ENCODE measurements at places on chromosomes 12 and 14.

DNA sequence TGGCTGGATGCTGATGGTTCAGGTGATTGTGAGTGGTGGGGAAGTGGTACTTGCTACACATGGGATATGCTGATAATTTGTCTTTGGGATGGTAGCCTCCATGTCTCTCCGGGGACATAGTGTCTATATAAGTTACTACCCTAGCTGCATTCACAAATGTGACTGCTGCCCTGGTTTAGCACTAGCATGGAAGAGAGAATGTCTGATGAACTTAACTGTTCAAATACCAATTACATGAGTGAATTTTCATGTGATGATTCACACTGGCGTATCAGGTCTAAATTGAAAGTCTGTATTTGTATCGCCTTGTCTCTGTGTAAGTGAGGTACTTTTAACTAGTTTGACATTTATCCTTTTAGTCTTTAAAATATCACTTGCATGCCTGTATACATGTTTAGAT lies 34.4 kb downstream of the ATF7IP start:
- no peak for DNase-seq

DNA sequence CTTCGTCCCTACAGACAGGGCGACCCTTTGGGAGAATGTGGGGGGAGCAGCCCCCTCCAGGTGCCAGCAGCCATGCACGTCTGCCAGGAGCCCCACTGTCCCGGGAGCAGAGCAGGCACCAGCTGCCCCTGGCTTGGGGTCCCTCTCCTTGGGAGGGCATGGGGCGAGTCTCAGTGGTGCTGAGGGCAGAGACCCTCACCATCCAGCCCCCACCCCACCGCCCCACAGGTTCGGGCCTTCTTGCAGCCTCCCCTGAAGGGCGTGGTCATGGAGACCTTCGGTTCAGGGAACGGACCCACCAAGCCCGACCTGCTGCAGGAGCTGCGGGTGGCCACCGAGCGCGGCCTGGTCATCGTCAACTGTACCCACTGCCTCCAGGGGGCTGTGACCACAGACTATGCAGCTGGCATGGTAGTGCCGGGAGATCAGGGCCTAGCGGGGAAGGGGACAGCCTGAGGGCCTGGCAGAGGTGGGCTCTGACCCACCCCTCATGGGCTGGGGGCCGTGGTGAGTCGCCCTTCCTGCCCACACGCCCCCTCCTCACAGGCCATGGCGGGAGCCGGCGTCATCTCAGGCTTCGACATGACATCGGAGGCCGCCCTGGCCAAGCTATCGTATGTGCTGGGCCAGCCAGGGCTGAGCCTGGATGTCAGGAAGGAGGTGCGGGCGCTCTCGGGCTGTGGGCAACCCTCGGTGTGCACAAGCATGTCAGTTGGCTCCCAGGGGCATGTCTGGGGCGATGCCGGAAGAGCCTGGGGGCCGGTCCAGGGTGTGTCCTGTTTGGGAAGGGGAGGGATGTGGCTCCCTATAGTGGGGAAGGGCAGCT lies 18.8 kb downstream of the ASPG start:
- DNase-seq: no peak

- DNase-seq: peak; percentile 56
Observed at GRCh38 chr12:94545935-94546771, 86.5 kb upstream of the CEP83 start.

- peak; percentile 74 for DNase-seq
Observed at GRCh38 chr14:56004786-56005185, 113.4 kb upstream of the PELI2 start.

DNA sequence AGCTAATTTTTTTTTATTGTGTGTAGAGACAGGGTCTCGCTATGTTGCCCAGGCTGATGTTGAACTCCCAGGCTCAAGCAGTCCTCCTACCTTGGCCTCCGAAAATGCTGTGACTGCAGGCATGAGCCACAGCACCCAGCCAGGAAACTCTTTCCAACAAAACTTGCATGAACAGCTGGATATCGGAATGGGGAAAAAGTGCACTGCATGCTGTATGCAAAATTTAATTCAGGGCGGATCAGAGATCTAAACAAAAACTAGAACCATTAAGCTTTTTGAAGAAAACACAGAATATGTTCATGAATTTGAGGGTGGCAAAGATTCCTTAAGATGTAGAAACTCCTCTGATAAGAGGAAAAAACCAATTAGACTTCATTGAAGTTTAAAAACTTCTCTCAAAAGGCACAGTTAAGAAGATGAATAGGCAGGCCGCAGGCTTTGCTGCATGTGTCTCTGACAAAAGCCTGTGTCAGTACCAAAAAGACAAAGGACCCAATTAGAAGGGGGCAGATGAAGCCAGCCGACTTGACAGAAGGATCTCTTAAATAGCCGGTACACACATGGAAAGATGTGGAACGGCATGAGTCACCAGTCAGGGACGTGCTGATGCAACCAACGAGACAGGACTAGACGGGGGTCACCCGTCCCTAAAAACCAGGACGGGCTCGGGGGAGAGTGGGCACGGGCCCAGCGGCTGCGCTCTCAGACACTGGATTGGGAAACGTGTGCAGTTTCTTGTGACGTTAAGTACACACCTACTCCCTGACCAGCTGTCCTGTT lies 34.8 kb upstream of the MMP17 start:
- no peak for DNase-seq

- DNase-seq: peak; percentile 91
Observed at GRCh38 chr12:93778306-93778705, 101.1 kb downstream of the CRADD start.

DNA sequence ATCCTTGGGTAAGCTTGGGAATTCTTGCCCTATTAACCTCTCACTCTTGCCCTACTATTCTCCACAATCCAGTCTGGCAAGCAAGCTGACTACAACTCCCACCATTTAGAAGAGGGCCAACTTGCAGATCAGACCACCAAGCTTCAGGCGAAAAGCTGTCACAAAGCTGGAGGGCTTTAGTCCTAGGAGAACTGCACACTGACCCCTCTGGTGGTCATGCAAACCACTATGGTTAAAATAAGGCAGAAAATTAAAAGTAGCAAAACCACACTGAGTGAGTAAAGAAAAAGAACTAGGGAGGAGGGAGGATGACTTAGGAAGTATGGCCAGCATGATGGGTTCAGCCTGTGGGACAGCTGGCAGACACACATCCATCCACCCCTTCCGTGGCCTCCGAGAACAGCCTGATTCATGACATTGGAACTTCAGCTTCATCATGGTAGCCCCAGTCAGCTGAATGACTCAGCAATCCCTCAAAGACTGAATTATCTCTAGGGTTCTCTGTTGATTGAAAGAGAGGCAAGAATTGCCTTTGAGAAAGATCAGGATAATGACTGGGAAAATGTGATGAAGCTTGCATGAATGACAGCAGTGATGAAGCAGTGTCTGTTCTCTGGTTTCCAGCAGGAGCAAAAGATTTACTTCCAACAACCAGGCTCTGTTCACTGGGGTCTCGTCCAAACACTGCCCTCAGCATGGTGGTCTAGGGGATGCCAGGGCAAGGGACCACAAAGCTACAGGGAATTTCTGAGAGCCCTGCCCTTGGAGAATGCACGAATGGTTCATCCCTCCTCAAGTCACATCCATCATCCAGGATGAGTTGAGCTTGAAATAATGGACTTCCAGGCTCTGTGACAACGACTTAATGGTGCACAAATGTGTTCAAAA lies 24.4 kb downstream of the PITPNM2 start:
- peak; percentile 88 for DNase-seq
